ENCODE measurements at places on chromosomes 6 and 20. TPM values are rescaled to one million over a fixed set of nuclear protein-coding genes. Genes with fewer than 3 reads are reported as not detected.

Gene TNFRSF21
- total RNA-seq: 0.04 TPM

Gene MAN1A1
- 0.48 TPM for total RNA-seq

GRCh38 chr20:60352596-60352995 lies 394.4 kb downstream of the CDH26 start:
- no peak for DNase-seq

Gene SLC22A16
- total RNA-seq: not detected

DNA sequence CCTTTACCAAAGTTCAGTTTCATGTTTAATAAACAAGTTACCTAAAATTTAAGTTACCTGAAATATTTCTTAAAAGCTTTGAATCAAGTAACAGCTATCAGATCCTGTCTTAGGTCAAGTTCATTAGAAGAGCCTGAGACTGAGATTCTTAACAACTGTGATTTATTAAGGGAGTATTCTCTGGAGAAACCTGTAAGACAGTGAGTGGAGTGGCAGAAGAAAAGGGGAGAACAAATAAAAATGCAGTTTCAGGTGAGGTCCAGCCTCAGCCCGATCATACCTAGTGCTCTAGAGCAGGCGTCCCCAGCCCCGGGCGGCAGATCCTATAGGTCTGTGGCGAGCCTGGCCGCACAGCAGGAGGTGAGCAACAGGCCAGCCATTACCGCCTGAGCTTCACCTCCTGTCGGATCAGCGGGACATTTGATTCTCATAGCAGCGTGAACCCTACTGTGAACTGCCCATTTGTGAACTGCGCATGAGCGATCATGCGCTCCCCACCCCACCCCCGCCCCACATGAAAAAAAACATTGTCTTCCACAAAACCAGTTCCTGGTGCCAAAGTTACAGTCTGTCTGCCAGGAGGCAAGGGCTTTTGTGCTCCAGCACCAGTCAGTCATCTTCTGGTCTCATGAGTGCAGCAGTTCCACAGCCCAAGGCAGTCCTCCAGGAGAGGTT lies 59.2 kb upstream of the ADGRB3 start:
- no peak for DNase-seq

DNA sequence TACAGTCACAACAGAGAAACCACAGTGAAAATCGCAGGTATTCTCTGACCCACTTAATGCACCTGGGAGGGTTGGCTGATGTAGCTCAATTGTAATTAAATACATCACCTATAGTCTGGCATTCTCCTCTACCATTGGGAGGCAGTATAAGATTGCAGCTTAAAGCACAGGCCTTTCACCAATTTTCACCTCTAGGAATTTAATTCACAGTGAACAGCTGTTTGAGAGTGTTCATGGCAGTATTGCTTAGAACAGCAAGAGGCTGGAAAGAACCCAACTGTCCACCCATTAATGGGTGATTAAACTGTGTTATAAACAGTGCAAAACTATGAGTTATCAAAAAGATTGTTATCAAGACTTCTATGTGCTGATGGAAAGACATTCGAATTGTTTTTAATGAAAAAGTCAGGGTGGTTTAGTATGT lies 2.0 kb downstream of the EDEM2 start:
- peak; percentile 79 for DNase-seq

- DNase-seq: no peak
These were observed 5.9 kb downstream of the TP53INP2 start for GRCh38 chr20:34709831-34710567.

GRCh38 chr6:158698931-158699330 lies 49.1 kb downstream of the SYTL3 start:
- peak; percentile 12 for DNase-seq

Gene GNRH2
- 0.52 TPM for total RNA-seq

DNA sequence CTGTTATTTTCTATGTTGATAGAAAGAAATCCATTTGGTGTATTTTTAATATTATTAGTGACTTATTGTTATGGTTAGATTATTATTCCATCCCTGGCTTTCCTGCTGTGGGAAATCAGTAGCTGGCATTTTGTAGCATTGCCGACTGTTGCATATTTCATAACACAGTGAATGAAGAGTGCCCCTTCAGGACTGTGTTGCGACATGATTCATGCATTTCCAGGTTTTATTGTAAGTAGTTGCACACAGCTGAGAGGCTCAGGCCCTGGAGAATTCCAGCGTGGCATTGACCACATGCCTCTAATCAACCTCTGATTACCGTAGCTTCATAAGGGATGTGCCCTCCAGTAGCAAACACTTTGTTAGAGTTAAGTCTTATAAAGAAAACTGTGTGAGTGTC lies 263.9 kb downstream of the FARS2 start:
- no peak for DNase-seq

Gene TMEM74B
- not detected for total RNA-seq

DNA sequence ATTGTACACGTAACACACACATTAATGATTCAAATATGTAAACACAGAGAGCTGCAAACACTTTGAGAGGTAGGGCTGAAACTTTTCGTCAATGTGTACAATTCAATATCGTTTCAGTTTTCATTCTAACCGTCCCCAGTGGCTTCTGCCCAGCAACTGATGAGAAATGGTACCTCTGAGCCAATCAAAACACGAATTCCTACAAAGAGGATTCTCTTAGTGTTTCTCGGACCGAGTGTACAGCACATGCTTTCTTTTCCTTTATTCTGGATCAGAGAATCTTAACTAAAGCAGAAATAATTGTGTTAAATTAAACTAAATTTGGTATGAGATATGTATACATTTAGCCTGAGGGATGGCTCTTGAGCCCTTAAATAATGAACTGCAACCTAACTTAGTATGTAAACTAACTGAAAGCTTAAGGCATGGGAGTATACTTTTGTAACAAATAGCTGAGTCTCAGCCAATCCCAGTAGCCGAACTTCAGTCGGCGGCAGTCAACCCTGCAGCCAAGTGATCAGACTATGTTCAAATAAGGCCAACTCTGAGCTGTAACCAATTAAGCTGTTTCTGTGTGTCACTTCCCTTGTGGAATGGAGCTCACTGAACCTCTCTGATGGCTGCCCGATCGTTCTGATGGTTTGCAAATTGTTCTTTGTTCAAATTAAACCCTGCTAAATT lies 16.1 kb downstream of the BTN2A1 start:
- peak; percentile 97 for DNase-seq

- no peak for DNase-seq
These were observed 20.5 kb upstream of the LTV1 start for GRCh38 chr6:143822584-143823024.

Gene ABHD16A
- total RNA-seq: 92.1 TPM

- DNase-seq: no peak
These were observed 17.1 kb downstream of the RIOK1 start for GRCh38 chr6:7406743-7407142.

DNA sequence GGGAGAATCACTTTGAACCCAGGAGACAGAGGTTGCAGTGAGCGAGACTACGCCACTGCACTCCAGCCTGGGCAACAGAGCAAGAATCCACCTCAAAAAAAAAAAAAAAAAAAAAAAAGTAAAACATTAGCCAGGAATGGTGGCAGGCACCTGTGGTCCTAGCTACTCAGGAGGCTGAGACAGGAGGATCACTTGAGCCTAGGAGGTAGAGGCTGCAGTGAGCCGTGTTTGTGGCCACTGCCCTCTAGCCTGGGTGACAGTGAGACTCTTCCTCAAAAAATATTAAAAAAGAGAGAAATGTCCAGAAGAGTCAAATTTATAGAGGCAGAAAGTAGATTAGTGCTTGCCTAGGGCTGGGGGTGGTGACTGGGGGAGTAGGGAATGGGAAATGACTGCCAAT lies 6.8 kb upstream of the PIGU start:
- no peak for DNase-seq

Gene FAM229B
- total RNA-seq: 8.2 TPM

Measured in Karpas-422 (cell line).